Transverse colon (tissue), 4 donors: ENCODE measurements at places on chromosomes 1 and 21. TPM values are rescaled to one million over a fixed set of nuclear protein-coding genes. Genes with fewer than 3 reads are reported as not detected.

MTARC1 gene
- 16.8 TPM for total RNA-seq

DNA sequence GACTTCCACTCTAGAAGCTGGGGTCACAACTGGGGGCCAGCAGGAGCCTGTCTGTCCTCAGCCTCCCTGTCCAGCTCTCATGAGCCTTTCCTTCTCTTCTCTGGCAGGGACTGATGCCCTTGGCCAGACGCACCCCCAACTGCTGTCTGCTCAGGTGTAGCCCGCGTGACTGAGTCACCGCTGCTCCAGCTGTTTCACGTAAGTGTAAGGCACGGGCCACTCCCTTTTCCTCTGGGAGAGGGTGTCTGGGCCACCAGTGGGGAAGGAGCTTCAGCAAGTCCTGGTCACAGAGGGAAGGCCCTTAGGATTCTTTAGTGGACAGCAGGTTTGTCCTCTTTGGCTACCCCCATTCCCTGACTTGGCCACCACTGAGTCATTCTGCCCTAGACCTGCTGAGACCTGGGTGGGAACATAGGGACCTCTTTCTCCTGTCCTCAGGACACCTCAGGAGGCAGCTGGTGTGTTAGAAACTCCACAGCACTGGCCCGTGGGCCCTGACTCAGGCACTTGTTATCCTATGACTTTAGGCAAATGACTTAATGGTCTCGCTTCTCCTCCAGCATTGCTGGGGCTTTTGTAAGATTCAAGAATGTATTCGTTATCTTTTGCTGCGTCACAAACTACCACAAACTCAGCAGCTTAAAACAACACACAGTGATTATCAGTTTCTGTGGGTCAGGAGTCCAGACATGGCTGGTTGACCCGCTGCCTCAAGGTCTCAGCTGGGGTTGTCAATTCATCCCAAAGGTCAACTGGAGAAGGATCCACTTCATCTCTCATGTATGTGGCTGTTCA, 64.8 kb downstream of the FAM163A start:
- no peak for DNase-seq

DNA sequence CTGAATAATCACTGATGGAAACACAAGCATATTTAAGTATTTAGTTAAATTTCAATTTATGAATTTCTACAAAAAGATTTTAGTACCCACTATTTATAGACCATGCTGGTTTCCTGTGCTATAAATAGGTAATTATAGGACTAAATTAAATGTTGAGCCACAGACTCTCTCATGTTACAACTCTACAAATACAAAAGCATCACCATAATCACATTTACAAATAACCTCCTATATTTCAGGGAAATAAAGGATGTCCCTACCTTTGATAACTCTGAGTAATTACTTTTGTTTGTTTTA, 32.6 kb upstream of the CCDC190 start:
- no peak for DNase-seq

DNA sequence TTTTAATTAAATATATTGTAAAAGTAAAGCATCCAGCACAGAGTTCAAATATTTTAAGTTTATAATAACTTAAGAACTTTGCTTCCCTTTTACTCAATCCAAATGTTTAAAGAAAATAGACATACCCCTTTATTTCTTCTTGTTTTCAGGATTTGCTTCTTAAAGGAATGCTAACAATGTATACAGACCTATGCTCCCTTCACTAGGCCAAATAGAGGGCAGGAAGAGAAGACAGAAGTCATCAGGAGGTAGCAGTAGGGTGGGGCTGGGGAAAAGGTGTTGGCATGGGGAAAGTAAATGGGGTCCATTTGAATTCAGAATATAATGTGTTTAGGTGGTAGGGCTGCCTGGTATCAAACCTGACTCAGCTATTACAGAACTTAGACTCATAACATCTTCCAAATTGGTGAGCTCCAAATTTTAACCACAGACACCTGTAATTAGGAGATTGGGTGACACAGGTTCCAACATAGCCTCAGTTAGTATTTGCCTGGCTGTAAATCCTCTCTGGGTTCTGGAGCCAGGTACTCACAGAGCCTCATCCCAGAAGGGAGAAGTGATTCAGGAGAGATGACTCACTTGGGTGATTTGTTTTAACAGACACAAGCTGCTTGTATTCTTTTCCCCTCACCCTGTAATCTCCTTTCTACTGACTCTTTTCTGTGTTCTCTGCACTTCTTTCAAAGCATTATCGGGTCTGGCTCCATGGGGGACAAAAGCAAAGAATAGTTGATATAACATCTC, 60.1 kb upstream of the DUSP10 start:
- DNase-seq: no peak

GRCh38 chr1:29966526-29967045, 730.3 kb downstream of the PTPRU start:
- DNase-seq: no peak
